ENCODE measurements at places on chromosomes 12 and 14. TPM values are rescaled to one million over a fixed set of nuclear protein-coding genes. Genes with fewer than 3 reads are reported as not detected.

- no peak for DNase-seq
Measured at GRCh38 chr14:101198398-101199027, 295.0 kb upstream of the RTL1 start.

DNA sequence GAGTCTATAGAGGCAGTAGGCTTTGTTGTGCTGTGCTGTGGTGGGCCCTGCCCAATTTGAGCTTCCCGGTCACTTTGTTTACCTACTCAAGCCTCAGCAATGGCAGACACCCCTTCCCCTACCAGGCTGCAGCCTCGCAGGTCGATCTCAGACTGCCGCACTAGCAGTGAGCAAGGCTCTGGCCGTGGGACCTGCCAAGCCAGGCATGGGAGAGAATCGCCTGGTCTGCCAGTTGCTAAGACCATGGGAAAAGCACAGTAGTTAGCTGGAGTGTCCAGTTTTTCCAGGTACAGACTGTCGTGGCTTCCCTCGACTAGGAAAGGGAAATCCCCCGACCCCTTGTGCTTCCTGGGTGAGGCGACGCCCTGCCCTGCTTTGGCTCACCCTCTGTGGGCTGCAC is 26.3 kb downstream of the ANO6 start:
- DNase-seq: no peak

DNA sequence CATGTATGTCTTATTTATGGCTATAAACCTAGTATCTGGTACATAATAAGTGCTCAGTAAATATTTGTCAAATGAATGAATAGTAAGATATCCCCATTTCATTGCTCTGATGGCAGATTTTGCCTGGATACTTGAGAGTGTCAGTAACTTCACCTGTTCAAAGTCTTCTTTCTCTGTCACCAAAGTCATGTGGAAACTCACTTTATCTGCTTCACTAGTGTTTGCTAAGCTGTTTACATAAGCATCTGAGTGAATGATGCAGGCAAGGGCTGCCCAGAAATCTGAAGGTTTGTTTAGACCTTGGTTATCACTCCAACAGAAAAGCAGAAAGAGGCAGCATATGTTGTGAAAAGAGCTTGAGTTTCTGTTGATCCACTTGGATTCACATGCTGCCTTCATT is 4.3 kb downstream of the OR4E1 start:
- DNase-seq: no peak

DNA sequence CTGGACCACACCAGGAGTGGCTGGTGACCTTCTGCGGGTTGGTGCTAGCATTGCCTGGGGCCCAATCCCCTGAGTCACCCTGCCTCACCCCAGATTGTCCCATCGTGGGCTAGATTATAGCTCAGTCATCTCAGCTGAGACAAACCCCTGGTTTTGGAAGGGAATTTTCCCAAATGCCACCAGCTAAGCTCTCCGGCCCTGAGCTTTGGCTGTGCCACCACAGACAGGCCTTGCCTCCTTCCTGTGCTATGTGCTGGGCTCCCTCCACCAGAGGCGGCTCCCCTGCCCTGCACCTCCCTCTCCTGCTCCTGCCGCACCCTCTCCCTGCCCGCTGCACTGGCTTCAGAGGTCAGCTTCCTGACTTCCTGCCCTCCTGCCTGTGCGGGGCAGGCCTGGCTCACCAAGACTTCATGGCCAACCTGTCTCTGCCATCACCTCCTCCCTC is 196.3 kb downstream of the TSPAN9 start:
- DNase-seq: no peak

GRCh38 chr12:23066095-23066494 is 441.1 kb downstream of the ETNK1 start:
- no peak for DNase-seq

Gene LYZ
- not detected for total RNA-seq

Gene CLEC2A
- total RNA-seq: not detected

Data from GM23338 (cell line).